ENCODE measurements at places on chromosomes 12 and 14.
A peak's percentile ranks its signal among the peaks of the same experiment; 100 is the strongest.

- DNase-seq, result no peak
These were observed 141.0 kb upstream of the OVCH1 start for GRCh38 chr12:29638528-29638927.

DNA sequence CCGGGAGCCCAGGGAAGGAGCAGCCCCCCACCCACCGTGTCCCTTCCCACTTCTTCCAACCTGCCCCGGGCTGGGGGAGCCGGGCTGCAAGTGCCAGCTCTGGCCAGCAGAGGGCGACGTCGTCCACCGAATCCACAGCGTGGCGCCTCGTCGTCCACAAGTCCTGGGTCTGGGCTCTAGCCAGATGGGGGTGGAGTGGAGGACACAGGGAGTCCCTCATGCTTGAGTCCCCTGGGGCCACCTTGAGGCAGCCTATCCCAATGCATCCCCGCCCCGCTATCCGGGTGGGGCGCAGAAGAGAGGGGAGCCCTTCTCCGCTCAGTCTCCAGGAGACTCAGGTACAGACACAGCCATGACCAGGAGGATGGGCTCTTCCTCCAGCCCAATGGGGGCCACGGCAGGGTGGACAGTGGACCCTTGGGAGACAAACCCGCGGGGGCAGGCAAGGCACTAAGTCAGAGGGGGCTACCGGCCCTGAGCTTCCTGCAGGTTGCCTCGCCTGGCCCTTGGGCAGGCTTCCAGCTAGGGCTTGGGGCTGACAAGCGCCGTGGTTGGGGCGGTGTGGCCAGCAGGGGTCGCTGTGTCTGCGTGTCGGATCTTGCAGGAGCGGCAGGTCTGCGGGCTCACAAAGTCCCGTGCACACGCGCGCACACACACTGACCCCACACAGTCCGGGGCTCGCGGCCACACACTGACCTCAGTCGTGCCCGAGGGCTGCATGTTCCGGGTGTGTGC lies 5.5 kb downstream of the AQP5 start:
- peak; percentile 89 for DNase-seq

DNA sequence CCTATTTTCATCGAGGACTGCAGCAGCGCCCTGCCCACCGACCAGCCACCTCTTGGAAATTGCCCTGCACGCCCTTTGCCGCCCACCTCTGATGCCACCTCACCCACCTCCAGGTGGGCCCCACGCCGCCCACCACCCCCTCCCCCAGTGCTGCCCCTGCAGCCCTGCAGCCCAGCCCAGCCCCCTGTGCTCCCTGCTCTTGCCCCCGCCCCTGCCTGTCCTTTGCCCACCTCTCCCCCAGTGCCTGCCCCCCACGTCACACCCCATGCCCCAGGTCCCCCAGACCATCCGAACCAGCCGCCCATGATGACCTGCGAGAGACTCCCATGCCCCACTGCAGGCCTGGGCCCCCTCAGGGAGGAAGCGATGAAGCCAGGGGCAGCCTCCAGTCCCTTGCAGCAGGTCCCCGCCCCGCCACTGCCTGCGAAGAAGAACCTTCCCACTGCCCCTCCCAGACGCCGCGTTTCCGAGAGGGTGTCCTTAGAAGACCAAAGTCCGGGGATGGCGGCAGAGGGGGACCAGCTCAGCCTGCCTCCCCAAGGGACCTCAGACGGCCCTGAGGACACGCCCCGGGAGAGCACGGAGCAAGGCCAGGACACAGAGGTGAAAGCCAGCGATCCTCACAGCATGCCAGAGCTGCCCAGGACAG lies 96.5 kb downstream of the LGMN start:
- DNase-seq, result no peak

- DNase-seq, result no peak
These were observed 502.6 kb downstream of the DIO2 start for GRCh38 chr14:79708426-79709388.

DNA sequence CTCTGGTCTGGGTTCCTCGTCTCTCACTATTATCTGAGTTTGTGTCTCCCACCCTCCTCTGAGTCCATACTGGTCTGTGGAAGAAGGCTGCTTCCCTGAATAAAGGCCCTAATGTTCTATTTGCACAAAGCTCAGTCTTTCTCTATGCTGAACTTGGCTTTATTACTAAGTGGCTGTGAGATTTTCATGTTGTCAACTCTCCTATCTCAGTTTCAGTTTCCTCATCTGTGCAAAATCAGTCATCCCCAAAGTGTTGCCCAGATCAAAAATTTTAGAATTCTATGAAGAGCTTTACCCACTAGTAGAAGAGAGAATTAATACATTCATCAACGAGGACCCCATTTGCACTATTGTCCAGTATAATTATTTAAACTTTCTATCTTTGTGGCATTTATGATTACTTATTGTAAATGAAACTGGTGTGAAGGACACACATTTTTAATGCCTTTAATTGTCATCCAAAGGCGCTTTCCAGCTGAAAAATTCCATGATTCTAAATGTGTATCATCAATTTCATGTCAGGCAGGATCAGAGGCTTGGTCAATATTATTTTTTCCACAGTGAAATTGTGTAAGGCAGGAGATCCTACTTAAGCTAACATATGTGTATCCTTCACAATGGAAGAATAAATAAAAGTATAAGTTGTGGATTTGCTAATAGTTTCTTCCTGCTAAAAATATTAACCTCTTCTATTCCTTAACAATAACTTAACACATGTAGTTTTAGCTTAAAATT lies 79.1 kb upstream of the EEA1 start:
- DNase-seq, result no peak

DNA sequence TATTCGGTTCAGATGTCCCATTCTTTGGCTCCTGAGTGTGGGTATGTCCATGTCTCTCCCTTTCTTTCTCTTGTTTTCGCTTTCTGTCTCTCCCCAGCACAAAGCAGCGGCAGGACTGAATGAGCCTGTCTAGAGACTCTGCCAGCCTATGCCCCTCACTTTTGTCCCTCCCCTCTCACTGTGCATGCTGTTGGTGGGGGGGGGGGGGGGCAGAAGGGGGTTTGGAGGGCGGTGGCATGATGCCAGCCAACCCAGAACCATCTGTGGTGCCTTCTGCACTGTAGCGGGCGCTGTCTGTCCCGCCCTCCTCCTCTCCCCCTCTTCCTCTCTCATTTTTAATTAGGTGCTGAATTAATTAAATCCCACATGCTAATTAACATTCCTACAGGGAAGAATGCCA lies 17.7 kb downstream of the NGDN start:
- no peak for DNase-seq

GRCh38 chr12:106602076-106602475 lies 19.3 kb downstream of the RFX4 start:
- DNase-seq, result no peak

DNA sequence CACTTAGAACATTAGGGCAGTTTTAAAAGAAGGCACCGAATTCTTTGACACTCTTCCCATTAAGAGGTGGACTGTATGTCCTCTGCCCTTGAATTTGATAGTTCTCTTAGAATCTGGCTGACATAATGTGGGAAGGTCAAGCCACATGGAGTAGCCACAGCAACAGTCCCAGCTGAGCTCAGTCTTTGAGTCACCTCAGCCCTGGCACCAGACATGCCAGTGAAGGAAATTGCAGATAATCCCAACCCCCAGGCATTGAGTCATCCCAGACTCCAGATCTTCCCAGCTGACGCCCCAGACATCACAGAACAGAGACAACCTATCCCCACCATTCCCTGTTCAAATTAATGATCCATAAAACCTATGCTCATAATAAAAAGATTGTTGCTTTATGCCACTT lies 83.4 kb downstream of the GTF2A1 start:
- no peak for DNase-seq

All from RPMI8226 (cell line).